ENCODE measurements at places on chromosomes 1 and 21.

- DNase-seq: no peak
Measured at GRCh38 chr1:9422321-9422720, 116.9 kb upstream of the SLC25A33 start.

DNA sequence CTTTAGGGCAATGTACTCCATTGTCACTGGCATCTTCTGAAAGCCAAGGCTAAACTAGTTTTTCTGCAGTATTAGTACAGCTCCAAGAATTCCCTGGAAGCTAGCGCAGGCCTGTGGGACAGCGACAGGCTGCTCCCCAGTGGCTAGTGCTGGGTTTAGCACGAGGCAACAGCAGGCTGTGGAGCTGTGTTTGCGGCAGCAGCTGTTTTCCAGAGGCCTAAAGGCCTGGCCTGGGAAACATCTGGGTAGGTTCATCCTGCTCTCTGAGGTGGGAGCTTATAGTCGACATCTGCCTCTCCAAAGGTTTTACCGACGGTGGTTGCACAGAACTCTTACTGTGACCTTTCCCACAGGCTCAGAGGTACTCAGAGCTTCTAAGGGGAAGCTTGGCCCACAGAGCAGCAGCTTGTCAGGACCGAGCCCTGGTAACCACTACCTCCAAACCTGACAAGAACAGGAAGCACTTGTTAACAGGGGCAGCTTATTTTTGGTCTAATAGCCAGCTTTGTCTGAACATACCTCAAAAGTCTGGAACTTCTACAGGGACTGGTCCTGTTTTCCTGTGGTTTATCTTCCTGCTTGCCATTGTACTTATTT, 17.2 kb downstream of the CC2D1B start:
- DNase-seq: no peak

DNA sequence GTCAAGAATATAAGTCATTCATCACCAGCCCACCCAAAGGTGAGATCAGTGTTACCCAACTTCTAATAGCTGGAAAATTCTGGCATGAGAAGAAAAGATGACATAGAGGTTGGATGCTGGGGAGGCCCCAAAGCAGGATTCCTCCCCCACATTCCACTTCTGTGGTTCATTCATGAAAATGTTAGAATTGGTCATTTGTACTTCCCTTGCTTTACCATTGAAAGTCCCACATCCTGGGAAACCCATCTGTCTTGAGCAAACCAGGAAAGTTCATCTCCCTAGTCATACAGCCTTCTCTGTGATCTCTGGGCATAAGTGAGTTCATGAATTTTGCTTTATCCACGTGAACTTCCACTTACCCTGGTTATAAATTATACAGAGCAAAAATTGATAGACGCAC, 66.8 kb downstream of the SERINC2 start:
- DNase-seq: no peak

DNA sequence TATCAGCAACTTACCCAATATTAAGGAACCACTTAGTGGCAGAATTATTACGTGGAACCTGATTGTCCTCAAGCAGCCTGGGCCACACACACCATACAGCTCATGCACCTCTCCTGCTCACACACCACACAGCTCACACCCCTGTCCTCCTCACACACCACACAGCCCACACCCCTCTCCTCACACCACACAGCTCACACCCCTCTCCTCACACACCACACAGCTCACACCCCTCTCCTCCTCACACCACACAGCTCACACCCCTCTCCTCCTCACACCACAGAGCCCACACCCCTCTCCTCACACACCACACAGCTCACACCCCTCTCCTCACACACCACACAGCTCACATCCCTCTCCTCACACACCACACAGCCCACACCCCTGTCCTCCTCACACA, 36.8 kb upstream of the LAMC2 start:
- no peak for DNase-seq

GRCh38 chr1:40987439-40988276, 8.2 kb downstream of the CTPS1 start:
- no peak for DNase-seq

- DNase-seq: no peak
Measured at GRCh38 chr1:204896787-204897469, 26.3 kb downstream of the NFASC start.

DNA sequence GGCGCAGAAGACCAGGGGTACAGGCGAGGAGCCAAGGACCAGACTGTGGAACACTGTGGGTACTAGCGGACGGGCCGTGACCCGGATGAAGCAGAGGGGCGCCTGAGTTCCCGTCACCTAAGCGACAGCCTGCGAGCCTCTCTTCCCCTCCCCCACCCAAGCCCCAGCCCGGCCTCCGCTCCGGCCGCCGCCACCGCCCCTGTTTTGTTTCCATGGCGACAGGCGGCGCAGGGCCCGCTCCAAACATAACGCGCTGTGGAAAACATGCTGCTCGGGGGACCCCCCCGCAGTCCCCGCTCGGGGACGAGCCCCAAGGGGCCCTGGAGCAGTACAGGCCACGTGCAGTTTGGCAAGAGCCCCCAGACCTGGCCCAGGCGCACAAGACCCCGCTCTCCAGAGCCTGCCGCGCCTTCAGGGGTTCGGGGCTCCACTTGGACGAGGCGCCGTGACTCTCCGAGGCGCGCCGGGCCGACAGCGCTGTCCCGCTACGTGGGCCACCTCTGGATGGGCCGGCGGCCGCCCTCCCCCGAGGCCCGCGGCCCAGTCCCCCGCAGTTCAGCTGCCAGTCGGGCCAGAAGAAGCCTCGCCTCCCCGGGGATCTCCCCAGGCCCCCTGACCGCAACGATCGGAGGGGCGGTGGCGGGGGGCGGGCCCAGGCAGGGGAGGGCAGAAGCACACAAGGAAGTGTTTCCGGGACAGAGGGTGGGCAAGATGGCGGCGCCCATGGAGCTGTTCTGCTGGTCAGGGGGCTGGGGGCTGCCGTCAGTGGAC, at the start of gene MTX1:
TSS of gene MTX1 (plus strand) at position 155 of the 771 bp plus-strand sequence. CDS start at position 265, 110 bp downstream.
- peak; percentile 78 for DNase-seq

DNA sequence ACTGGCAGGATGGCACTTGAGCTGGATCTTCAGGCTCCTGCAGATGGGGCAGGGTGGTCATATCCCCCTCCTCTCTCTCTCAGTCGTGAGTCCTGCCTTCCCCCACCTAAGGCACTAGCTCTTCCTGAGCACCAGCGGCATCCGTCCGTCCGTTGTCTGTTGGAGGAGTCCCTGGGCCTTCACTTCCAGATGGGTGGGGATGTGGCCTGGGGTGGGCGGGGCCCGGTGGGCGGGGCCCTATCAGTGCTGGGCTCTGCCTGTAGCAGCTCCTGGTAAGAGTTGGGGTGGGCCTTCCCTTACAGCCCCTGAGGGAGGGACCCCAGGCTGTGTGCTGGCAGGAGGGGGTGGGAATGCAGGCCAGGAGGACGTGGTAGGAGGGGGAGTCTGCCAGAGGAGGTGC, 10.3 kb downstream of the LDLRAD2 start:
- no peak for DNase-seq

DNA sequence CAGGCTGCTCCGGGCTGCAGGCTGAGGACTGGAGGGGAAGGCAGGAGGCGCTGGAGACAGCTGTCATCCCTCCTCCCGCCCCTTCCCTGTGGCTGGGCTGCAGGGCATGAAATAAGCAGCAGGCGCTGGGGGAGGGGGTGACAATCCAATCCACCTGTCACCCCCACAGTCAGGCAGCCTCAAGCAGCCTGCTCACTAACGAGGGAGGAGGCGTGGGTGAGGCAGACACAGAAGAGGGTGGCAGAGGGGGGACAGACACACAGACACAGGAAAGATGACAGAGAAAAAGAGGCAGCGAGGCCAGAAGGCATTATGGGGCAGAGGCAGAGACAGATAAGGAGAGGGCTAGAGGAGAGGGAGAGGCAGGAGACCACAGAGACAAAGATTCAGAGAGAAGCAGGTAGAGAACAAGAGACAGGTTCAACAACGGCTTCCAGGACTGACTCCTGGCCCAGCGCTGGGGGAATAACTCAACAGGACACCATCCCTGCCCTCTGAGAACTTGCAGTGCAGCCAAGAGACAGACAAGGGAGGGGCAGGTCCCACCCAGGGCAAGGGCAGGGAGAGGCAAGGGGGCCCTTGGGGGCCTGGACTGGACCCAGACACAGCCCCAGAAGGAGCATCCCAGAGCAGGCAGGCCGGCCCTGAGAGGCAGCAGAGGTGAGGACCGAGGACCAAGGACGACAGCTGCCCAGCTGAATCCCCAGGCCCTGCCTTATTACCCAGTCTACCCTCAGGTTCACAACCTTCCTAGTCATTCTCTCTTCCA, 11.2 kb downstream of the MEF2D start:
- DNase-seq: no peak

DNA sequence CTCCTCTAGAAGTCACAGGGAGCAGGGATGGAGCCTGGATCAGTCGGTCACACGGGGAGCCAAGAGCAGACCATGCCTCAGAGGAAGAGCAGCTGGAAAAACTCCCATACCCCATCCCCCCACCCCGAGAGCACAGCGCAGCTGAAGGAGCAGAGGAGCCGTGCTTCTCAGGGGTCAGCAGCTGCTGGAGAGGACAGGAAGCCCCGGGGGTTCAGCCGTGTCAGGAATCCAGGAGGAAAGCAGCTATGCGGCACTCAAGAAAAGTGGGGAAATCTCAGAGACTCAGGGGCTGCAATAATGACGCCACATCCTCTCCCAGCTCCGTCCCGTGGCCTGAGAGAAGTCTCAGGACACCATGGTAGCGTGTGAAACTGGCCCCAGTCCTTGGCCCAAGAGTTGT, 102.3 kb downstream of the NPHP4 start:
- DNase-seq: no peak

DNA sequence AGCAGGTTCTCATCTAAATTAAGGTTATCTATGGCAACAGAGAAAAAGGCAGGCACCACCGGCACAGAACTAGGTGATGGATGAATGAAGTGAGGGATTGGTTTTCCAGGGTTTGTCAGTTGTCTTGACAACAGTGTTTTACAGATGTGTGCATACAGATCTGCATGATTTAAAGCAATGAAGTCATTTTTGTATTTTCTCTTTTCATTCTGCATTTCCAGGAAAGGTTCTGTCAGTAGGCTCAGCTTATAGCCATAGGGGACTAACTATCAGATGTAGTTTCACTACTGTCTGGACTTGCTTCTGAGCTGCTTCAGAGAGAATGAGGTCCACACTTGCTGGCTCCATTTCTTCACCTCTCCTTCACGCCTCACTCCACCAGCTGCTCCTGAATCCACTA, 98.2 kb upstream of the LMO4 start:
- DNase-seq: no peak

Measured in stimulated activated CD4-positive, alpha-beta T cell treated with anti-CD3 and anti-CD28 coated beads, Interleukin-2, amount 100 ng/mL, for 48 hours (primary cell).